ENCODE measurements at places on chromosomes 7 and 10. TPM values are rescaled to one million over a fixed set of nuclear protein-coding genes. Genes with fewer than 3 reads are reported as not detected.
A peak's percentile ranks its signal among the peaks of the same experiment; 100 is the strongest.

GRCh38 chr7:30366606-30367005, 82.2 kb downstream of the ZNRF2 start:
- no peak for DNase-seq

- no peak for DNase-seq
These were observed 687.3 kb downstream of the MAGI2 start for GRCh38 chr7:78765943-78766729.

DNA sequence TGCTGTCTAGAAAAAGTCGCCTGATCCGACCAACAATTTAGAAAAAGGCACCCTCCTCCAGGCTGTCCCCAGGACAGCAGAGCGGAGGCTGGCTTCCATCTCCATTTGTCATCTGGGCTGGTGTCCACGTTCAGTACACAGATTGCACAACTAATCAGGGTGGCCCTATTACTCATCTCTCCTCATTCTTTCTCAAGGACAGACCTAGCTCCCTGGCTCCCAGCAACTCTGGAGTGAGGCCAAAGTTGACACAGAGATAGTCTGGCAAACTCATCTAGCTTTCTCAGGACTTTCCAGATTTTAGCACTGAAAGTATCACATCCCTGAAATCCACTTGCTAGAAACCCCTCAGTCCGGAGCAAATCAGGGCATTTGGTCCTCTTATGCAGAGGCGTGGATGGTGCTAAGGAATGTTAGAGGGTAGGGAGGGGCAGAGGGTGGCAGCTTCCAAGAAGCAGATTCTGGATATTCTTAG, 75.1 kb downstream of the DNAH11 start:
- no peak for DNase-seq

DNA sequence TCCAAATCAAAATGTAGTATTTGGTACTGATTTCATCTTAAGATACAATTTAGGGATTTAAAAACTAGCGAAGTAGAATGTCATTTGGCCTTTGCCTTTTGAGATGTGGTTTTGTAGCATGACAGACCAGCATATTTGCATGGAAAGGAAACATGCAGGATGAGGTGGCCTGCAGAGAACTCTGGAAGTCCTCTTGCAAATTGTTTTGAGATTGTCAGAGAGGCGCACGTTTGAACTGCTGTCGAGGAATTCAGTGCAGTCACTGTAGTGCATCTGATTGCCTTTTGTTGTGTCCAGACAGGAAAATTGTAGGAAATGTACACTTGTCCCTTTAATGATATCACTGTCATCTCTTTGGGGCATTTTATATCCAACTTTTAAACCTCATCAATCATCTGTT, 136.7 kb downstream of the CELF2 start:
- DNase-seq, result no peak

- no peak for DNase-seq
These were observed 108.3 kb downstream of the TNS3 start for GRCh38 chr7:47473499-47474210.

DNA sequence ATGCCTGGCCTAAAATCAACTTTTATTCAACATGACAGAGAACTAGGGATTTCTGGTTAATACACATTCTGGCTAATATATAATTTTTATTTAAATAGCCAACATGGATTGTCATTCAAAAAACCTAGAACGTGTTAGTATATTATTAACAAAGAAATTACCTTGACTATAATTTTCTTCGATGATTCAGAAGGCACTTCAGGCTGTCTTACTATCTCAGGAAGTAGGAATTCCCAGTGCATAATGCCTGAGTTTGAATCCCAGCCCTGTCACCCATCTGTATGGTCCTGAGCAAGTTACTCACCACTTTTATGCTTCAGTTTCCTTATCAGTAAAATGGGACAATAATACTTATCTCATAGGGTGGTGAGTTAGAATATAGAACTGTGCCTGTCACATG, 106.2 kb downstream of the SORCS1 start:
- DNase-seq, result no peak

GRCh38 chr7:136336932-136337331, 359.8 kb upstream of the MTPN start:
- no peak for DNase-seq

DNA sequence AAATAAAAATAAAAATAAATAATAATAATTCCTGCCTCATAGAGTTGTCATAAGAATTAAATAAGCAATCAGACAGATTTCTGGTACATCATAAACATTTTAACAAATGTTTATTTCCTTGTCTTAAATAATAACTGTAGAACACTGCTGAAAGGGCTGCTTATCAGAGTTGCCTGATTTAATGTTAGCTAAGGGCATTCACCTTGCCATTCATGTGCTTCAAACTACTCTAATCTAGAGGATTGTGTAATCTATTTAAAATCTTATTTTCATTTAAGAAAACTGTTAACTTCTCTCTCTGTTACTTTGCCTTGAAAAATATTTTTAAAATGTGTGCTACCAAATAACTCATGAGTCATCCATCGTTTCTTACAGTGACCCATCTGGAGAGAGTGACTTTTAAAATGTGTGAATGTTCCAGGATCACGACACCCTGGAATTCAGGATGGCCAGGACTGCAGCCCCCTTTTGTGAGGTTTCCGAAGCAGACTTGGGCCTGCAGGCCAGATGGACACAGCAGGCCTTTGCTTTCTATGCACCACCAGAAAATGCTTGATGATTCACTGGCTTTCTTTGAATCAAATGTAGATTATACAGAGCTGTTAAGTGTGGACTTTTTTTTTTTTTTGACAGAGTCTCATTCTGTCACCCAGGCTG, 109.1 kb upstream of the TNS3 start:
- no peak for DNase-seq

- no peak for DNase-seq
These were observed 88.7 kb downstream of the FAM53B start for GRCh38 chr10:124655191-124656112.

DNA sequence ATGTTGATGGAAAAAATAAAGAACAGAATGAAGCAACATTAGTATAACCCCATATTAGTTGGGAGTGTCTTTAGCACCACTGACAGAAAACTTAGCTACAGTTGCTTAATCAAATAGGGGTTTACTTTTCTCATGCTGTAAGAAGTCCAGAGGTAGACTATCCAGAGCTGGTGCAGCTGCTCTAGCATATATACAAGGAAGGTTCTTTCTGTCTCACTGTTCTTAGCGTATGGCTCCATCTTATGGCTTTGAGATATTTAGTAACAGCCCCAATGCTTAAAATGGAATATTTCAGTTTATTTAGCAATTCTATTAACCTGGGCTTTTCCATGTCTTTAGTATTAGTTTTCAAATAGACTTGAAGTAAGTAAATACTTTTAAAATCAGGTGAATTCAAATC, 15.2 kb upstream of the WNT2 start:
- no peak for DNase-seq

- DNase-seq, result no peak
These were observed 9.0 kb downstream of the MRPL43 start for GRCh38 chr10:100978121-100978900.

DNA sequence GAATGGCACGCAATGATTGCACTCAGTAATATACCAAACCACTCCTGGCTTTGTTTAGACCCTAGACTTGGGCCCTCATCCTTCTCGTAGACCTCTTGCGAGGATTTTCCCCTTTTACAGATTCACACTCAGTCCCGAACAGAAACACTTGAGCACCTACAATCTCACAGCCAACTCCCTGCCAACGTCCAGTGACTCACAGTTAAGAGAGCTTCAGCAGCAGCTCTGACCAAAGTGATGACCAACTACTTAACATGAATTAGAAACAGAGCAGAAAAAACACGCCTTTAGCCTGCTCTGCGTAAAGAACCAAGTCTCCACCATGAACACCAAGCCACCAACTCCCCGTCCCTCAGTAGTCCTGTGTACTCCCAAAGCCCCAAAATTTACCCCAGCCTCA, 2.2 kb downstream of the DNAJC30 start:
- DNase-seq, result no peak

- no peak for DNase-seq
These were observed 281.3 kb downstream of the TNS3 start for GRCh38 chr7:47300472-47301104.

GRCh38 chr7:122517576-122517975, 181.3 kb downstream of the RNF133 start:
- no peak for DNase-seq

DNA sequence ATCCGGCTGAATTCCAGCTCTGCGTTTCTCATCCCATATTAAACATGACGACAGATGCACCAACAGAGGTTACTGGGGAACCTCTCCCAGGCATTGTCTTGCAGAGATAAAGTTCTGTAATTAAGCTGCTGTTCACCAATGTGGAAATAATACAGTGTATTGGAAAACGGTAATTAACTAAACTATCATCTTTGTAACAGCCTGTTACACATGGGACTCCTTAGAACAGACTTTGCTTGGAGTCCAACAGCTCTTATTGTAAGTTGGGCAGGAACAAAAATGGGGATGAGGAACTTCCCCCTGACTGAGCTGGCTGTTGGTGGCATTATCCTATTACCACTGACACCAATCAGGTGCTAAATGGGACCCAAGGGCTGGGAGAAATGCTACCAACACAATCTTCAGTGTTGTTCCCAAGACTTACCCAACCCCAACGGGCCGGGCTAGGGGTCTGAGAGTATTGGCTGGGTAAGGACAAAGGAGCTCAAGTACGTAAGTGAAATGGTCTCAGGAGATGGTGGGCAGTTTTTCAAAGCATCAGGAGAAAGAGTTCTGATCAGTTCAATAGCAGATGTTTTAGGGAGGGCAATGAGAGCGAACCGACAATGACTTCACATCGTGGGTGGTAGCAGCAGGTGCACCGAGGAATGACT, 759.4 kb downstream of the GRID1 start:
- DNase-seq, result no peak

- no peak for DNase-seq
These were observed 296.4 kb downstream of the ADARB2 start for GRCh38 chr10:1440897-1441296.

- no peak for DNase-seq
These were observed 16.4 kb downstream of the OPN1SW start for GRCh38 chr7:128759242-128759641.

DNA sequence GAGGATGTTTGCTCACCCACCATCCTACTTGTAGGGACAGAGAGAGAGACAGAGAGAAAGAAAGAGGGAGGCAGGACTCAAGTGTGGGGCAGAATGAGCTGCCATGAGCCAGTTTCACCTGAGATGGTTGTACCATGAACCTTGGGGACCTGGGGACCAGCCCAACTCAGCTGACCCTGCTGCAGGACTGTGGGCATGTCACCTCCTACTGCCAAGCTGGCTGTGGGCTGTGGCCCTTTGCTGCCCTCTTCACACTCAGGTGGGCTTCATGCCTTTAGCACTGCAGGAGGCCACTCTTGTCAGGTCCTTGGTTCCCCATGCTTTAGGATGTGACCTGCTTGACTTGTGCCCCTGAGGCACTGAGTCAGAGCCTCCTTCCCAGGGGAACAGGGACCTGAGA, 108.2 kb upstream of the PCBD1 start:
- no peak for DNase-seq

DNA sequence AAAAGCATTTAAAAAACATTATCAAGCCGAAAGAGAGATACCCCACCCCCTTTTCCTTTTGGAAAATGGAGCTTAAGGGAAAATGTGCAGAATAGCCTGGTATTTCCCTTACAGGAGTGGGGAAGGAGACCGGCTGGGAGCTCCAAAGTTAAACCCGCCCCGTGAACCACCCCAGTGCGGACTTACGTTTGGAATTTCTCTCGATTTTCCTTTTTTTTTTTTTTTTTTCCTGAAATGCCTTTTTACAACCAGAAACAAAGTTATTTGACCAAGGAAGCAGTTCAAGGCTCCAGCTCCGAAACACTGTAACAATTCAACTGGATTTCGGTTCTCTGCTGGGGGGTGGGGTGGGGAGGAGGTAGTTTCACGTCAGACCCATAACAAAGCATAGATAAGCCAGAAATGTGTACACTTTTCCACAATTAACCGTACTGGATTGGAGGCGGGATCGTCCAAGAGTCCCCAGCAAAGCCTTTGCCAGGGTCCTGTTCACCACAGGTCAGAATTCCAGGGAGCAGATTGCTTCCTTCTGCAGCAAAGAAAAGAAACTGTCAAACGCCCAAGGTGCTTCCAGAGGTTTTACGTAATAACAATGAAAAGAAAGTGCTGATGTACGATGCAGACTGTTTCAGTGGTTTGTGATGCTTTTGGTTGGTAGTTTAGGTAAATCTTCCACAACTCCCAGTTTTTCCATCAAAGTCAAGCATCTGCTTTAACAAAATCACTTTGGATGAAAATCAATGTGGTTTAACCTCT, 6.7 kb downstream of the SKIDA1 start:
- DNase-seq, result peak; percentile 56

DNA sequence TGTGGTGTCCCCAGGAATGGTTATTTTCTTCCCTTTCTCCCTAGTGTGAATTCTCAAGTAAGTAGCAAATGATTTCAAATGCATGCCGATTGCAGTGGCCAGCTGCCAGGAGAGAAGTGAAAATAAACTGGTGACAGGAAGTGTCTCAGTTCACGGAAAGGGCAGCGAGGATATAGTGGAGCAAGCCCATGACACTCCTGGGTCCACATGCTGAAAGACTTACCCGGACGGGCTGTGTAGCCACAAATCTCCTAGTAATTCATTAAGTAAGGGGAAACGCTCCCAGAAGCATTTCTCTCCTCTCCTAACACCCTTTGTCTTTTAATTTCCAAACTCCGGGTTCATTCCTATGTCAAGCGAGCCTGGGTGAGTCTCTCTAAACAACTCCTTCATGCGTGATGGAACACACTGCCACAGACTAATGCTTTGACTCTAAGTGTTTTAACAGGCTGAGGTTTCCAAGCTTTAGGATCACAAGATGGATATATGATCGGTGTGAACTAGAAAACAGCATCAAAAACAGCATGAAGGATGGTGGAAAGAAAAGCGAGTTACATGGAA, 125.6 kb downstream of the CYP26A1 start:
- peak; percentile 55 for DNase-seq

- no peak for DNase-seq
These were observed 69.9 kb downstream of the FAM204A start for GRCh38 chr10:118272149-118272721.

- no peak for DNase-seq
These were observed 534.3 kb downstream of the PARD3 start for GRCh38 chr10:34280599-34281374.

The GBX1 gene
- polyA plus RNA-seq, result not detected

The DENND11 gene
- polyA plus RNA-seq, result 30.4 TPM

The SPDYE16 gene
- 2.0 TPM for polyA plus RNA-seq

The LRRC4 gene
- 8.1 TPM for polyA plus RNA-seq

The CUBN gene
- 102 TPM for polyA plus RNA-seq

The UNC5B gene
- 49.1 TPM for polyA plus RNA-seq

The COL28A1 gene
- 68.9 TPM for polyA plus RNA-seq

The RBAK gene
- 25.0 TPM for polyA plus RNA-seq

The SUN3 gene
- polyA plus RNA-seq, result not detected

Measured in left renal pelvis (tissue), 4 donors.